ENCODE measurements at places on chromosomes 2 and 18. TPM values are rescaled to one million over a fixed set of nuclear protein-coding genes. Genes with fewer than 3 reads are reported as not detected.
A peak's percentile ranks its signal among the peaks of the same experiment; 100 is the strongest.

DNA sequence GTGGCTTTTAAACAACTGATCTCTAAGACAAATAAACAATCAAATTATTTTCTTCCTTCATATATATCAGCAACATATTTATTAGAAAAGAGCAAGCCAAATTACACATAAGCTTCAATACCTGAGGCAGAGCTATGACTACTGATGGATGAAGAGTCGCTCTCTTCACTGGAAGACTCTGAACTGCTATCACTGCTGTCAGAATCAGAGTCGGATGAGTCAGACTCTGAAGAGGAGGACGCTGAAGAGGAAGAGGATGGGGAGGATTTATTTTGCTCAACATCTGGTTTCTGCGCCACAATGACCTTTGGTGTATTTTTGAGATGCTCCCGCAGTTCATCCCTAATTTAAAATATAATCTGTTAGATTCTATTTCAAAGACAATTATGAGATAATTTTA, 56.7 kb downstream of the CWC22 start:
- no peak for ATAC-seq

GRCh38 chr2:196970099-196970498, 43.6 kb upstream of the PGAP1 start:
- peak; percentile 84 for ATAC-seq

GRCh38 chr2:219643788-219644398, 16.5 kb downstream of the SLC4A3 start:
- ATAC-seq, result no peak

GRCh38 chr2:67159929-67160328, 237.2 kb upstream of the ETAA1 start:
- no peak for ATAC-seq

- no peak for ATAC-seq
Measured at GRCh38 chr2:188414869-188415753, 123.4 kb downstream of the GULP1 start.

DNA sequence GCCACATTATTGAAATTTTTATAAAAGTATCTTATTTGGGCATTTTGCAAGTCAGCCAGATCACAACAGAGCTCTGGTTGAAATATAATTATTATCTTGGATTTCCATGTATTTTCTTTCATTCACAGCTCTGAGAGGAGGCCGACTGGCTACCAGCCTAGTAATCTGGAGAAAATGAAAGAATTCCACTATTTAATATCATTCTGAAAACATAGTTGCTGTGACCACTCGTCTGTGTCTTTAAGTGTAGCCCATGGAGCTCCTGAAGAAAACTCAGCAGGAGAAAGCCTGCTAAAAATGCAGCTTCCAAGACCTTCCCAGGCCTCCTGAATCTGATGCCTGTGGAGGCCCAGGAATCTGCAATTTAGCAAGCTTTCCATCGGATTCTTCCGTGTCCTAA, 114.7 kb downstream of the SH3BP4 start:
- ATAC-seq, result no peak

DNA sequence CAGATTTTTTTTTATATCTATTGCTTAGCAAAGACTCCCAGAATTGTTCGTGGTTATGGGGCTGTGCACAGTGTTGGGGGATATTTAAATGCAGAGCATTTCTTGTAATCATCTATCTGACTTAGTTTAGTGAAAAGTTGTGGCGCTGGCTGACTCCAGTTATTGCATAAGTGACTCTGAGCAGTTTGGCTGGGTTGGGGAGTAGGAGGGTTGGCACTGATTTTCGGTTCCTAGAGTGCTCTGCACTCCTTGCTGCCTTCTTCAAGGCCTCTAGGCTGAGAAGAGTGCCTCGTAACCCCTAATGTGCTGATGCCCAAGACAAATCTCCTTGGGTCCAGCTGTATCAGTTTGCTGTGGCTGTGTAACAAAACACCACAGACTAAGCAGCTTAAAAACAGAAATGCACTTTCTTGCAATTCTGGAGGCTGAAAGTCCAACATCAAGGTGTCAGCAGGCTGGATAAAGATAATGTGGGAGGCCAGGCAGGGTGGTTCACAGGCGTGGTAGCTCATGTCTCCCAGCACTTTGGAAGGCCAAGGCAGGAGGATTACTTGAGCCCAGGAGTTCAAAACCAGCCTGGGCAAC, 6.5 kb upstream of the IMPA2 start:
- no peak for ATAC-seq

DNA sequence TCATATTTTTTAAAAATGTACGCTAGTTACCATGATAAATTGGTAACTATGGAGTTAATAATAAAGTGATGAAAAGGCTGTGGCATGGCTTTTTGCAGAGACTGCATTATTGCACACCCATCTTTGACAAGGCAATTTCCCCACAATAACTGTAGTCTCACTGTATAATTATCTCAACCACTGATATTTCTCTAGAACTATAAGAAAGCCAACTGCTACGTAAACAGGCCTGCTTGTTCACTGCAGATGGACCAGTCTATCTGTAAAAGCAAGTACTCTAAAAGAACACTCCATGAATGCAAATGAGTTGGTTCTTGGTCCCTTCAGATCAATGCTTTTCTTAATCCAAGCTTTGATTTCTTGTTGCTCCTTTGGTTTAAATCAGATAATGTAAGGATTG, 218.7 kb downstream of the RBM43 start:
- no peak for ATAC-seq

DNA sequence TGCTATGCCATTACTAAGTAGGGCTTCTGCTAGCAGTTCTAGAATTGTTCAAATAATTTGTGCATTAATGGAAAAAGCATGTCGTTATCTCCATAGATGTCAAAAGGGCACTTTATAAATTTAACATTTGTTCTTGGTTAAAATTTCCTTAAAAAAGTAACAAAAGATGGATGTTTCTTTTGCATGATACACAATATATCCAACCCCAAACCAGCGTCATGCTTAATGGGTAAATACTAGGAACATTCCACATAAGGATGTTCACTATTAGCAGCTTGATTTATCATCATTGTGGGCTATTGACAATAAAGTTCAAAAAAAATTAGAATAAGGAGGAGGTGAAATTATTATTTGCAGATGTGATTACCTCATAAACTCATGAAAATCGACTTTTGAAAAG, 79.7 kb downstream of the GREB1L start:
- no peak for ATAC-seq

- ATAC-seq, result no peak
Measured at GRCh38 chr18:68509902-68510301, 205.0 kb downstream of the TMX3 start.

GRCh38 chr18:40048886-40049650, 1906.0 kb upstream of the PIK3C3 start:
- ATAC-seq, result no peak

GRCh38 chr2:217851191-217852020, 151.4 kb downstream of the TNS1 start:
- no peak for ATAC-seq

DNA sequence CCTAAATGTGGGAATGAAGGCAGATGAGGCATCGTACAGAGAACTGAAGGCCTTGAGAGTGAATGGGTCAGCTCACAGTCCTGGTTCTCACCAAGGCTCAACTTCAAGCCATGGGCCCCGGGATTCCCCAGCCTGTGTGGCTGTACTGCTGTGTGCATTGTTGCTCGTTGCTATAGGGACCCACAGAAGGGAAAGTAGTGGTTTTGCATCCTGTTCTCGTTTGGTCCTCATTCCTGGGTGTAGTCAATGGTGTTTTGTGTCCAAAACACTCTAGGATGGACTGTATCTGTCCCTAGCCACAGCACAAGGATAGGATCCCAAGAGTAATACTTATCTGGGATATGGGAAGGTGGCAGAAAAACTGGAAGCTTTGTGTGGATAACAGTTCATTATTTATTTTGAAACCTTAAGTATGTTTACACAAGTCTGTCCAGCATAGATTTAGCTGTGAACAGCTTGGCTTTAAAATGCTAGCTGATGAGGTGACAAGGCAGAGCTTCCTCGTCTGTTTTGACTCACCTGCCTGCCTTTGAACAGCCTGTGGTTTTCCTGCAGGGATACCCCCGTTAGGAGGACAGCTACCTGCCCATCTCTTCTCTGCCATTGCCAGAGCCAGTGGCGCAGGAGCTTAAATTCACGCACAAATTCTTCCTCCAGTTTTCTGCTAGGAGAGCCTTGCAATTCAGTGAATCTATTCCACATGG, 85.0 kb downstream of the WDSUB1 start:
- peak; percentile 84 for ATAC-seq

DNA sequence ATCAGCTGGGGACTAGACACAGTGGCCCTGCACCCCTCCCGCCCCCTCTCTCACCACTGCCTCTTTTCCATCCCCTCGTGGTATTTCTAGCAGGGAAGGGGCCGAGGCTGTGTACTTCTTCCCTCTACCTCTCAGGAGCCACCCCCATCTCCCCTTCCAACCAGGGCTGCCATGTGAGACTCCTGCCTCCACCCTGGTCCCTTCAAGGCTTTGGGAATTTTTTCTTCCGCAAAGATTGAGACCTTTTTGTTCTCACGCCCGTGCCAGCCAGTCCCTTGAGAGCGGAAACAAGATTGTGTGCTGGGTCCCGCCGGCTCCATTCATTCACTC, 39.1 kb downstream of the LPIN1 start:
- ATAC-seq, result no peak

GRCh38 chr18:49546719-49547273, 15.1 kb upstream of the LIPG start:
- no peak for ATAC-seq

DNA sequence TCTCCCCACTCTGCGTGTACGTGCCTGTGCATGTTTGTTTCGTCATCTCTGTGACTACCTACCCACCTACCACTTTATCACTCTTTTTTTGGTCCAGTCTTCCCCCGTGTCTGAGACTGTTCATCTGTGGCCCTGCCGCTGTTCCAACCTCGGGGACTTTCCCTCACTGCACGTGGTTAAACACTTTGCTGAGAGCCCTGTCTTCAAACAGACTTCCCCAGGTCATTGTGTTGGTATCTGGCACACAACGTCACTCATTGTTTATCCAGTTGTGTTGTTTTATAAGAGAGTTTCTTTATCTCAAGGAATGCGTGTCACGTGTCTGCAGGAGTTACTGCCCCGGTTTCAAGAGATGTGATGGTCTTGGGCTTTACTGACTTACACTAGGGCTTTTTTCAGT, 262.0 kb upstream of the RASGRP3 start:
- peak; percentile 54 for ATAC-seq

GRCh38 chr2:13240061-13240460, 523.3 kb downstream of the TRIB2 start:
- ATAC-seq, result no peak

DNA sequence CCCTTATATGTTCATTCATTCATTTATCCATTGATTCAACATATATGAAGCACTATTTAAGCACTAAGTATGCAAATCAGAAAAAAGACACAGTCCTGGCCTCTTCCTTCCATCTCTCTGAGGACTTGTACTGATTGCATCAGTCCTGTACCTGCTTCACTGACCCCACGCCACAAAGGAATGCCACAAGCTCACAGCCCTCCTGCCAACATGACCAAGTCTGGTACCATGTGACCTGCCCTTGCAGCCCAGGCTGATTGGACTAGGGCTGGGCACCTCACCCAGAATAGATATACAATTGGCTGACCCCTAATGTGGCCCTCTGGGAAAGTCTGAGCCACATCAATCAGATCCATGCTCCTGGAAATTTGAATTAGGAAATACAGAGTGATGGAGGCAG, 196.6 kb downstream of the AGPS start:
- no peak for ATAC-seq

GRCh38 chr2:42568401-42569115, at the start of gene MTA3:
MTA3 (plus strand) TSS chr2:42568632; CDS start chr2:42568746, 114 bp downstream.
- peak; percentile 87 for ATAC-seq

GRCh38 chr2:96762529-96763311, 2.0 kb downstream of the CNNM4 start:
- ATAC-seq, result no peak

DNA sequence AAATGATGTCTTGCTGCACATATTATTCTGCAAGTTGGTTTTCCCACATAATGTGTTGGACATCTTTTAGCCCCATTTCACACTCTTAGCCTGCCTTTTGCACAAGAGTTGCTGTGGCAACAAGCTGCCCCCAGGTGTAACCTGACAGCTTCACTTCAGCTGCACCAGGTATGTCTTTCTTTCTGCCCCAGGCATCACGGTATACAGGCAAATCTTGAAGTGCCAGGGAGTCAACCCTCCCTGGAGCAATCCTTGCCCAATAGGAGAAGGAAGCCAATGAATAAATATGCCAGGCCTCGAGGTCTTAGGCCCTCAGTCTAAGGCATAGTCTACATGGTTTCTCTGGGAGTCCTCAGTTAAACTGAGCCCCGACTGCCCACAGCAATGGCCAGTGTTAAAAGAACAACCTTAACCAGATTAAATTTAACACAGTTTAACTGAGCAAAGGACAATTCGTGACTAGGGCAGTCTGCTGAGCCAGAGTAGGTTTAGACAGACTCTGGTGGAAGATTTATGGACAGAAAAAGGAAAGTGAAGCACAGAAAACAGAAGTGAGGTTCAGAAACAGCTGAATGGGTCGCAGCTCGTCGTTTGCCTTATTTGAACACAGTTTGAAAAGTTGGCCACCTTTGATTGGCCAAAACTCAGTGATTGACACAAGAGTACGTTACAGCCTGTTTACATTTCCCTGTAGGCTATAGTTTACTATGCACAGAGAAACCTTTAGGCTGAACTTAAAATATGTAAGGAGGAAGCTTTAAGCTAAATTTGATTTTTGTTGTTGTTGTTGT, 32.0 kb upstream of the C1QL2 start:
- ATAC-seq, result no peak

- no peak for ATAC-seq
Measured at GRCh38 chr2:84212611-84213314, 246.3 kb downstream of the SUCLG1 start.

DNA sequence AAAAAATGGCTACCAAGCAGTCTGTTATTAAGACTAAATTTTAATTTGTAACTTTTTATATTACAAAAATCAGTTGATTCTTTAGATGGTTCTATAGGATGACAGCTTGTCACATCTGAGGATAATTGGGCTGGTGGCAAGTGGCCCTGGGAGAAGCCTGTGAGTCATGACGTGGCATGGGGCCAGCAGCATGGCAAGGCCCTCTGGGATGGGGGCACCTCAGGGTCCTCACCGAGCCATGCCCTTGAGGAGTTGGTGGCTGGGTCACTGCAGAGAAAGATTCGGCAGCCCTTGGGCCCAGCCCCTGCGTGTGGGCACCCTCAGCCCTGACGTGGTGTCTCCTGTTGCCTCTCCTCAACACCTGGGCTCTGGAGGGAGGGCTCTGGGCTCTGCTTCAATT, 49.7 kb downstream of the STK25 start:
- ATAC-seq, result no peak

The GULP1 gene
- total RNA-seq, result not detected

The ADI1 gene
- total RNA-seq, result 26.0 TPM

The MROH2A gene
- total RNA-seq, result not detected

The PDE1A gene
- not detected for total RNA-seq

The IER3IP1 gene
- 11.2 TPM for total RNA-seq

The PRSS56 gene
- total RNA-seq, result not detected
